Activated T-cell treated with anti-CD3 and anti-CD28 coated beads, Interleukin-2, amount 50 U/mL, for 72 hours (primary cell): ENCODE measurements at places on chromosomes 16 and 17. TPM values are rescaled to one million over a fixed set of nuclear protein-coding genes. Genes with fewer than 3 reads are reported as not detected.

OR3A3 gene
- not detected for total RNA-seq

PRSS53 gene
- total RNA-seq: 7.7 TPM

HAS3 gene
- 1.4 TPM for total RNA-seq

UBFD1 gene
- total RNA-seq: 63.4 TPM

DNA sequence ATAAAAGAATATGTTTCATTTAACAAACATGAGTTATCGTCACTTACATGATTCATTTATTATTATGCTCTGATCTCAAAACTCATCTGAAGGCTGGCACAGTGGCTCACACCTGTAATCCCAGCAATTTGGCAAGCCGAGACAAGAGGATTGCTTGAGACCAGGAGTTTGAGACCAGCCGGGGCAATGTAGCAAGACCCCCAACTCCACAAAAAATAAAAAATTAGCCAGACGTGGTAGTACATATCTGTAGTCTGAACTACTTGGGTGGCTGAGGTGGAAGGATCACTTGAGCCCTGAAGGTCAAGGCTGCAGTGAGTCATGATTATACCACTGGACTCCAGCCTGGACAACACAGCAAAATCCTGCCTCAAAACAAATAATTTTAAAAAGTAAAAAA lies 16.0 kb downstream of the APPBP2 start:
- no peaks in the 10 kb centered on the region for H3K36me3 ChIP-seq

GRCh38 chr17:80415626-80416137 lies 715 bp downstream of the ENDOV start:
- peaks cover 25% of the 10 kb centered on the region for H3K27me3 ChIP-seq
- H3K4me3 ChIP-seq: peak overlapping the region; percentile 89
- no peaks in the 10 kb centered on the region for H3K36me3 ChIP-seq
- peaks cover 43% of the 10 kb centered on the region for H3K4me1 ChIP-seq
- H3K27ac ChIP-seq: no peak overlapping the region

- DNase-seq: no peak
- no peak overlapping the region for H3K4me3 ChIP-seq
- no peak overlapping the region for H3K27ac ChIP-seq
- H3K36me3 ChIP-seq: peaks cover 3% of the 10 kb centered on the region
- no peaks in the 10 kb centered on the region for H3K27me3 ChIP-seq
Measured at GRCh38 chr17:63681530-63681929, 18.4 kb downstream of the LIMD2 start.

DNA sequence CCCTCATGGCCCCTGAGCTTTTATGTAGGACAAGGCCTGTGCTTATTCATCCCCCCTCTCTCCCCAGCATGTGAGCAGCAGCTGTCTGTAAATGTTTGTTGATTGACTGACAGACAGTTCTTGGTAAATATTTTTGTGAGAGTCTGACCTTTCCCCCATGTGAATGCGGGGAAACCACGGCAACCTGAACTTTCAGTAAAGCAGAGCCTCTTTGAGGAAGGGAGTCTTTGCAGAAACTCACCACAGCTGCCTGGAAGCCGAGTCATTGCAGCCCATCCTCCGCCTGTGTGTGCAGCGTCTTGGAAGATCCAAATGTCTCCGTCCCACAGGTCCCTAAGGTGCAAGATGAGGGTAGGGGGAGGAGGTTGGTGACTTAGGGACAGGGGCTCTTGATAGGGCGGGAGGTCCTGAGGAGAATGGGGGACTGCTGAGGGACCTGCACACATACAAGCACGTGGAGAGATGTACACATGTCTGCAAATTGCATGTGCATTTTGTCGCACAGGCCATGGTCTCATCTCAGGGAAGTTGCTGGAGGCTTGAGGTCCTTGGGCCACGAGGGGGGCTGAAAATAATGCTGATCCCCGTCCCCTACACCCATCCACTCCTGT lies 23.0 kb upstream of the IL21R start:
- H3K4me1 ChIP-seq: peaks cover 69% of the 10 kb centered on the region
- H3K27me3 ChIP-seq: peaks cover 4% of the 10 kb centered on the region
- DNase-seq: peak; percentile 70
- H3K27ac ChIP-seq: peak overlapping the region; percentile 89
- H3K4me3 ChIP-seq: peak overlapping the region; percentile 84

DNA sequence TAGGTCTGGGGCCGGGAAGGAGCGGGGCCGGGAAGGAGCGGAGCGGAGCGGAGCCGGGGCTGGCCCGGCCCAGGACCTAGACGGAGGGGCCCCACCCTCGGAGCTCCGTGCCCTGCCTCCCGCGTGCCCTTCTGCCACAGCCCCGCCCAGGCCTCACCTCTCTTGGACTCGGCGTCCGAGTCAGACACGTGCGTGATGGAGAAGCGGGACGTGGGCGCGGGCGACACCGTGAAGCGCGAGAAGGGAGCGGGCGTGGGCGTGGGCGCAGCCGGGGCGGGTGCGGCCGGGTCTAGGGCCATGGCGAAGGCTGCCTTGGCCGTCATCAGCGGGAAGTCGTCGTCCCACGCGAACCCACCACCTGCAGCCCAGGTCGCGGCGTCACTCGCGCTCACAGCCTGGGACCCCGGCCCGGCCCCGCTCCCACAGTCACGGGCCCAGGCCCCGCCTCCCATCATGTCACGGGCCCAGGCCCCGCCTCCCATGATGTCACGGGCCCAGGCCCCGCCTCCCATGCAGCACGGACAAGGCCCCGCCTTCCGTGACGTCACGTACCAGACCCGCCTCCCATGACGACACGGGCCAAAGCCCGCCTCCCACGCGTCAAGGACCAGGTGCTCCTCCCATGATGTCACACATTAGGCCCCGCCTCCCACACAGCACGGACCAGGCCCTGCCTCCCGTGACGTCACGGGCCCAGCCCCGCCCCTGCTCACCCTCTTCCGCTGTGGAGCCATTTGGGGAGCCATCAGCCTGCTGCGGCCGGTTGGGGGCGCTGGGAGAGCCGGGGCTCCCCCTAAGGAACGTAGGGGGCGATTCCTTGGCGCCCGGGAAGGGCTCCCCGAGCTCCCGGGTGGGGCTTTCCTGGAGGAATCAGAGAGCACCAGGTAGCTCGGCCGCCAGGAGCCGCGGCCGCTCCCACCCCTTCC lies 45.8 kb upstream of the PVALEF start:
- no peak overlapping the region for H3K27ac ChIP-seq
- peak; percentile 93 for DNase-seq
- peak overlapping the region; percentile 52 for H3K4me3 ChIP-seq
- H3K27me3 ChIP-seq: no peaks in the 10 kb centered on the region
- H3K36me3 ChIP-seq: no peaks in the 10 kb centered on the region

GRCh38 chr17:32854207-32854606 lies 22.7 kb downstream of the MYO1D start:
- no peaks in the 10 kb centered on the region for H3K36me3 ChIP-seq
- H3K27me3 ChIP-seq: no peaks in the 10 kb centered on the region
- DNase-seq: no peak
- no peaks in the 10 kb centered on the region for H3K4me1 ChIP-seq
- no peak overlapping the region for H3K27ac ChIP-seq
- no peak overlapping the region for H3K4me3 ChIP-seq

DNA sequence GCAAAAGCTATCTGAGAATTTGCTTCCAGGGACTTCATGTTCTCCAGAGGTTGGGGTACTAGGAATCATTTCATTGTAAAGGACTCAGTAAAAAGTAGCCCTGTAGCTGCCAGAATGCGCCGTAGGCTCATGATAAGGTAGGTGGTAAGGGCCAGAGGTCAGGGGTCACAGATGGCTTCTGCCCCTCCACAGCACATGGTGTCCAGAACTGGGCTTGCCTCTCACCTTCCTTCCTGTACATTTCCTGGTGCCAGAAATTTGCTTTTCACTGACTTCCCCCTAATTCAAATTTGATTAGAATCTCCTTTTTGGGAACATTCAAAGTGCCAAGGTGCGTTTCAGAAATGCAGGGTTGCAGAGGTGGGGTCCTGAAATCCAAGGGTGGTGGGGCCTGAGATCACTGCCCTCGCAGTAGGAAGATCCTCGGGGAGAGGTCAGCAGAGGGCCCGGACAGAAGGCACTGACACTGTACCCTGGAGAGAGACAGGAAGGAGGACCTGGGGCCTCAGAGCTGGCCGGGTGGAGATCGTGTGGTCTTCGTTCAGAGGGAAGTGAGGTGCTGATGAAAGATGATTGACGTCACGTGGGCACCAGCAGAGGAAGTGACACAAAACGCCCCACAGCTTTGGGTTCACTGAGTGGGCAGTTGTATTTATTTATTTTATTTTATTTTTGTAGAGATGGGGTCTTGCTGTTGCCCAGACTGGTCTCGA lies 25.5 kb upstream of the METRNL start:
- DNase-seq: peak; percentile 62
- no peaks in the 10 kb centered on the region for H3K27me3 ChIP-seq
- H3K27ac ChIP-seq: peak overlapping the region; percentile 66
- H3K4me1 ChIP-seq: peaks cover 38% of the 10 kb centered on the region
- peak overlapping the region; percentile 53 for H3K4me3 ChIP-seq
- no peaks in the 10 kb centered on the region for H3K36me3 ChIP-seq

DNA sequence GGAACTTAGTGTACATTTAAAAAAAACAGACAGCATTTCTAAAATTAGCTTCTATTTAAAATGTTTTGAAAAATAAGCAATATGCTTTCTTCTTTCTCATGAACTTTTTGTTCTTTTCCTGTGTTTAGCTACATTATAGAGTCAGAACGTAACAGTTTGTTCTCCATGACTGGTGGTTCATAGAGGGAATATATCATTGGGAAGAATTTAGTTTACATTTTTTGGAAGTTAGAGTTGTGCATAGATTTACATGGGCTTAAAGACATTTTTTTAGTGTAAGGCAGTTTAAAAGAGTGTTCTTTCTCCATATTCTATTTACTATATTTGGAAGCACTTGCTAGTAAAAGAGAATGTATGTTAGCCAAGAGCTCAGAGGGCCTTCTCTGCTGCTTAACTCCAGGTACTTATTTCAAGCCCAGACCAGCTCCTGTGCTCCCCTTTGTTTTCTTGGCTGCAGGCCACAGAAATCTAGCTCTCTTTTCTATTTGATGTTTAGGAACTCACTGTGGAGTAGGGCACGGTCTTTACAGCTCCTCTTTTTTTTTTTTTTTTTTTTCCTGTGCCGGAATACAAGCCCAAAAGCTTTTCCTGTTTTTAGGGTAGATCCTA lies 20.2 kb downstream of the AP2B1 start:
- H3K27me3 ChIP-seq: no peaks in the 10 kb centered on the region
- peaks cover 8% of the 10 kb centered on the region for H3K4me1 ChIP-seq
- no peak overlapping the region for H3K27ac ChIP-seq
- H3K4me3 ChIP-seq: no peak overlapping the region
